ENCODE measurements at places on chromosomes 5 and 9.
A peak's percentile ranks its signal among the peaks of the same experiment; 100 is the strongest.

DNA sequence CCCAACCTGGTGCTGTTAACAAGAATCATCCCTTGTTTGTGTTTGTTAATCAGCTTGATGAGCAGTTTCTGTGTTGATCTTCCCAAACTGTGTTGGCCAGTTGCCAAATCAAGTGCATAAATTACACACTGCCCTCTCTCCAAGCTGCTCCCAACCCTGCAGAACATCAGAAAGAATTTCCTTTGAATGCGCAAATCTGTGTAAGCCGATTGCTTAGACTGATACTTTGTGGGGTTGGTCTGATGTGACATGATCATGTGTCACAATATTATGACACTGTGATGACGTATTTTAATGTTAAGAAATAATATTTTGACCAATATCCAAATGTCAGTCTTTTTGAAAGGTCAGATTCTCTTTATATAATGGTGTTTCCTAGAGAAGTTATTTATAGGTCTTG lies 766.4 kb upstream of the WWC1 start:
- DNase-seq, result no peak

DNA sequence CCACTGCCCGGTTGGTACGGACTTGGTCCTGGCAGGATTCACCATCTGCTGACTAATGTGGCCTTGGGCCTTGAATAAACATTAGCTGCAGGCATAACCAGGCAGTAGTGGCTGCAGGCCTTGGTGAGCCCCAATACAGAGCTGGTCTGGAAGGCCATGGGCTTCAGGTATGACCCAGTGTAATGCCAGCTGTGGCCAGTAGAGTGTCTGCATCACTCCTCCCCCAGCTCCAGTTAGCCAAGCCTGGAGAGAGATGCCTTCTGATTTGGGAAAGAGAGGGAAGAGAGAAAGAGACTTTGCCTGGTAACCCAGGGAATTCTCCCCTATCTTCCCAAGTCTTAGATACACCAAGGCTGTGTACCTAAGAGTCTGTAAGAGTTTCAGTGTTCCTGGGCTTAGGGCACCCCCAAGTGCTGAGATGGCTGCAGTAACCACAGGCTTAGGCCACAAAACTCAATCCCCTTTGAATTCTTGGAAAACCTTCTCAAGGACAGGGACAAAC lies 5.6 kb upstream of the C5 start:
- DNase-seq, result peak; percentile 90

DNA sequence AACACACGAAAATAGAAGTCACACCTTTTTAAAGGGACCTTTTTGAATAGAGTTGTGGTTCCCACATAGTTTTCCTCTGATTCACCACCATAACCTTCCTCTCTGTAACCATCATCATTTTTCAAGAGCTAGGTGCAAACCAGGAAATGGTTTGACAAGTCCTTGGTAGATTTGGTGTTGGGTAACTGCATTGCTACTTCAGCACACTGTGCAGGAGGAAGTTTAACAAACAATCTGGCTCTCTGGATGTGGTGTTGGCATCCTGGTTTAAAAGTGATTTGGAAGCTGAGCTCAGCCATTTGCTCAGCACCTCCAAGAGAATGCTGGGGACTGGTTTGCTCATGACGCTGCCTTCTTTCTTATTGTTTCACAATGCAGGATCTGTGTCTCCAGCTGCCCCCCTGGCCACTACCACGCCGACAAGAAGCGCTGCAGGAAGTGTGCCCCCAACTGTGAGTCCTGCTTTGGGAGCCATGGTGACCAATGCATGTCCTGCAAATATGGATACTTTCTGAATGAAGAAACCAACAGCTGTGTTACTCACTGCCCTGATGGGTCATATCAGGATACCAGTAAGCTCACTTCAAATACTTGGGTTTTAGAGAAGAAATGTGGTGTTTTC lies 213.1 kb downstream of the RFK start:
- peak; percentile 58 for DNase-seq

DNA sequence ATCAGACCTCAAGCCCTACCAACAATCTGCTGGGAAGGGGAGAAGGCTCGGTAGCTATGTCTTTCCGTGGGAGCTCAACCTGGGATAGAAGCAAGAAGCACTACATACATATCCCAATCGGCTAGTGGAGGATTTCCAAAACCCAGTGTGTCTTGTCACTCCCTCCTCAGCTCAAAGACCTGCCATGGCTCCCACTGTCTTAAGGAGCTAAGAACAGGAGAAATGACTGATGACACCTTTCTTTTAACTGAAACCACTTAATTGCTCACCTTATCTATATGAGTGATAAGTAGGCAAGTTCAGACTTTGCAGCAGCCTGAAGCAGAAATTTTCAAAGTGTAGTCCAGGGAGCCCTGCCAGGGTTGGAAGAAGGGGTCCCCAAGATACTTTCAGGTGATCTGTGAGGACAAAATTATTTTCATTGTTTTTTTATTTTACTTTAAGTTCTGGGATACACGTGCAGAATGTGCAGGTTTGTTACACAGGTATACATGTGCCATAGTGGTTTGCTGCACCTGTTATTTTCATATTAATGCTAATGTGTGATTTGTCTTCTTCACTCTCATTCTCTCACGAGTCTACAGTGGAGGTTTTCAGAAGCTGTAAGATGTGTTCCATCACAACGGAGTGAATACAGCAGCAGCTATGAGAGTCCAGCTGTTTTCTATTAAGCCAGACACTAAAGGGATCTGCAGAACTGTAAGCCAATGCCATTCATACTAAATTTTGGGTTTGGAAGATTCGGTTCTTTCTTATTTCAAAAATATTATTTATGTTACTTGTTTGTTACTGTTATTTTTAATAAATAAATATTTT lies 41.4 kb downstream of the PAX5 start:
- DNase-seq, result no peak

DNA sequence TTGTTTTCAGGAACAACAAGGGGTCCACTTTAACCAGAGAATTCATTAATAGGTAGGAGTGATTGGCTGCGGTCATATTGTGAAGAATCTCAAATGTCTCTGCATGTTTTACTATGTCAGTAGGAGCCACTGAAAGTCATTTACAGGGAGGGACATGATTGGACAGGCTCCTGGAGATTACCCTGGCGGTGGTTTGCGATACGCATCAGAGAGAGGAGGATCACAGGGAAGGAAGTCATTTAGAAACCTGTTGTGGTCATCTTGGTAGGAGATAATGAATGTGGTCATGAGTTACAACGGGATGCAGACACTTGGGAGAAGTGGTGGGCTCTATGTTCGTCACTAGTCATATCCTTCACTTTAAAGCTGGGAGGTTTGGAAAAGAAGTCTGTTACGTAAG lies 262.8 kb downstream of the FAM114A2 start:
- DNase-seq, result no peak

GRCh38 chr5:133370036-133370831 lies 242.1 kb downstream of the FSTL4 start:
- DNase-seq, result peak; percentile 51

GRCh38 chr5:16733331-16734006 lies 116.7 kb upstream of the RETREG1 start:
- peak; percentile 82 for DNase-seq

DNA sequence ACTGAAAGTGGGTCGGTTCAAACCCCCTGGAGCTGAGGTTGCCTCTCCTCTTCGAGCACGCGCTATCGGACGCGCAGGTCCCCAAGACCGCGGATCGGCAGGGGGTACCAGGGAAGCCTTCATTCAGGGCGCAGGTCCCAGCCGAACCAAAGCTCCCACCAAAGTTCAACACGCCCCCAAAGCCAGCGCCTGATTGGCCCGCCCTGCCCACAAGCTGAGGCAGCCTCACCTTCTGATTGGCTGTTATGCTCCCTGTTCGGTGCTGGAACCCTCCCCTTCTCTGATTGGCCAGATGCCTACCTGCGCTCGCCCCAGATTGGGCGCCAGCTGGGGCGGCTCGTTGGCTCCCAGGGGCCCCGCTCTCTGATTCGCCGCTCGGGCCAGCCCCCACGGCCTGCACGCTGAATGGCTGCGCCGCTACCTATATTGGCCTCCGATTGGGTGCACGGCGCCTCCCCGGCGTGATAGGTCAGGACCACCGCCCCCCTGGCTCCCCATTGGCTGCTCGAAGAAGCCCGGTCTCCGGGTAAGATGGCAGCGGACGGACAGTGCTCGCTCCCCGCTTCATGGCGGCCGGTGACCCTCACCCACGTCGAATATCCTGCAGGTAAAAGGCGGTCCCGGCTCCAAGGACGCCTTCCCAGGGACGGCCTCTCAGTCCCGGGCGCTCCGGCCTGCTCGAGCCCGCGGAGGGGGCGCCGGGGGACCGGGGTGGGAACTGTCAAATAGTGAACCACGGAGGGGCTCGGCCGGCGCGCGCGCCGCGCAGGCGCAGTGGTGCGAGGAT lies at the start of gene DOLPP1:
Gene DOLPP1, plus strand, starts transcription at position 511 of the 787 bp plus-strand sequence. Its CDS starts 21 bp downstream, at position 532.
- peak; percentile 99 for DNase-seq

DNA sequence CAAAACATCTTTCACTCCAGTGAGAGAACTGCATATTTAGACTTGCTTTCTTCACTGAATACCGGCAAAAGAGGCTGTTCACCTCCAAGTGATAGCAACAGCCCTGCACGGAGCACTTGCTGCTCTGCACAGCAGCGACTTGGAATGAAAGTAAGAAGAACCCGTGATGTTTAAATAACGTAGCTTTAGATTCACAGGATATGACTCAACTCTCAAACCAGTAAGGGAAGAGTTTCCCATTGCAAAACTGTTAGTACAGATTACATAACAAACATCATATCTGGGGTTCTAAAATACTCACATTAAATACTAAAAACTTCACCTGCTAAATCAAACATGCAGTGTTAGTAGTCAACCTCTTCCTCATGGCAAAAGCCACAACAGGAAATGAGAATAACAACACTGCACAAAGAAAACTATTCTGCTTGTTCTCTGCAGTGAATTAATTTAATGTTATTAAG lies 203.4 kb downstream of the MCTP1 start:
- peak; percentile 61 for DNase-seq

GRCh38 chr9:125411171-125411756 lies 149.6 kb downstream of the GAPVD1 start:
- no peak for DNase-seq

DNA sequence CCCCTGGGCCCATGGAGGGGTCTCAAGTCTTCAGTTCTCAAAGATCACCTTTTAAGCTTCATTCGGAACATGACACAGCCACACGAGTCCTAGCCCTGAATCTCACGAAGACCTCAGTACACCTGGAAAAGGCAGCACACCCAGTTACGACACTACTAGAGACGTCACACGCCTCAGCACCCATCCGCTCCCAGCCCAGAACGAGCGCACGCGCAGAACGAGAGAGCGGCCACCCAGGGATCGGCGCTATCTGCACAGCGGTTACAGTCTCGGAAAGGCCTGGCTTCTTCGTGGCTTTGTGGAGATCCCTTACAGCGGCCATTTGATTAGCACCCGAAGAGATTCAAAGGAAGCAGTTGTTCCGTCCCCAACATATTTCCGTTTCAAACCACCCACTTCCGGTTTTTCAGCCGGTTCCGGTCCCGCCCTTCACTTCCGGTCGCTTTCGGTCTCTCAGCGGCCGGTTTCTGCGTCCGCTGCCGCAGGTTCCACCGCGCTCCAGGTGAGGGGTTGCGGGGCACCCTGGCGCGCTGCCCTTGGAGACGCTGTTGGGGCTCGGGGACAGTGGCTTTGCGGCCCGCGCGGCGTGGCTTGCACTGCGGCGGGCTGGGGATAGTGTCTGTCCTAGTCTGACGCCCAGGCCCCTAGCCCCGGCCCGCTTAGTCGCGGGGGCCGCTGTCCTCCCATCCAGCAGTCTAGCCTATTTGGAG lies at the start of gene UBLCP1:
Gene UBLCP1, plus strand, starts transcription at position 432 of the 710 bp plus-strand sequence. CDS start 5,626 bp downstream, outside the sequence.
- DNase-seq, result peak; percentile 92

GRCh38 chr5:96861076-96861475 lies 15.2 kb upstream of the ERAP2 start:
- no peak for DNase-seq

DNA sequence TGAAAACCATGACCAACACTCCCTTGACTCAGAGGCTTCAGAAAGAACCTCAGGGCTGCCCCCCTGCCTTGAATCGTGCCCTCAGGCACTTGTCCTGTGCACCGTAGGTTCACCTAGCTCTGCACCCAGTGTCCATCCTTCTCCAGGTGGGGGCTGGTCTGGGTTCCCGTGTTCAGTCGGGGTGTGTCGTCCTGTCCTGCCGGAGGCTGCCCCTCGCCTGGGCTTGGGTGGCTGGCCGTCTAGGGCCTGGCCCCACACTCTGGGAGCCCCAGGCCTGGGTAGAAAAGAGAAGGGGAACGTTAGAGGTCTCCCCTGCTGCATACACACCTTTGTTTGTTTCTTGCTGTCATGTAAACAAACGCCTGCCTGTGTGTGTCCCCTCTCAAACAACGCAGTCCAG lies 29.3 kb downstream of the CATSPER3 start:
- DNase-seq, result no peak

GRCh38 chr5:142977363-142978051 lies 207.3 kb downstream of the ARHGAP26 start:
- peak; percentile 37 for DNase-seq

- no peak for DNase-seq
These were observed 21.1 kb downstream of the TRAF1 start for GRCh38 chr9:120905315-120906164.

DNA sequence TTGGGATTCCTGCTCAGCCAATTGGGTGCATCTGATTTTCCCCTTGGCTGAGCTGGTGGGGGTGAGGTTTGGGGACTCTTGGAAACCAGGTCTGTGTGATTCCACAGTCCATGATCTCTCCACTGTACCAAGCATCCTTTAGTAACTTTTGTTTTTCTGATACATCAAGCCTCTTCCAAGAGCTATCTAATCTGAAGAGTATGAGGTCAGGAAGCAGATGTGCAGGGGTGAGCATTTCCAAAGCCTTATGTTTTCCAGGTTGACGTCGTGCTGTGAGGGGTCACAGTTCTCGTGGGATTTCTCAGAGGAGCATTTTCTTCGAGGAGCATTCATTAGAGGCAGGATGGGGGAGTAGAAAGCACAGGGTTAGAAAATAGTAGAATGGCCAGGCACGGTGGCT lies 95.3 kb downstream of the KLF4 start:
- DNase-seq, result no peak

GRCh38 chr9:136109351-136110081 lies 9.2 kb downstream of the TMEM250 start:
- peak; percentile 94 for DNase-seq

DNA sequence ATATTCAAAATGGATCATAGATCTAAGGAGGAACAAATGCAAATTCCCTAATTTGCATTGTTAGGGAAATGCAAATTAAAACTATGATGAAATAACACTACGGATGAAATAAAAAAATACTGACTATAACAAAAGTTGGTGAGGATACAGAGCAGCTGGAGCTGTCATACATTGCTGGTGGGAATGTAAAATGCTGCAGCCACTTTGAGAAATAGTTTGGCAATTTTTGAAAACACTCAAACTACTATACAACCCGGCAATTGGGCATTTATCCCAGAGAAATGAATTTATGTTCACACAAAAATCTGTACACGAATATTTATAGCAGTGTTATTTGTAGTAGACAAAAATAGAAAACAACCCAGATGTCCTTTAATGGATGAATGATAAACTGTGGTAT lies 22.5 kb downstream of the C5orf47 start:
- no peak for DNase-seq

GRCh38 chr5:162624110-162624509 lies 556.5 kb downstream of the GABRG2 start:
- DNase-seq, result no peak

All from endodermal cell (in vitro differentiated cells).